Globus pallidus (tissue), 1 donor: ENCODE measurements at places on chromosomes 2 and 18.

GRCh38 chr2:39243469-39244123, at the start of gene CDKL4:
CDKL4 (minus strand) TSS chr2:39243970.
- no peak for DNase-seq

DNA sequence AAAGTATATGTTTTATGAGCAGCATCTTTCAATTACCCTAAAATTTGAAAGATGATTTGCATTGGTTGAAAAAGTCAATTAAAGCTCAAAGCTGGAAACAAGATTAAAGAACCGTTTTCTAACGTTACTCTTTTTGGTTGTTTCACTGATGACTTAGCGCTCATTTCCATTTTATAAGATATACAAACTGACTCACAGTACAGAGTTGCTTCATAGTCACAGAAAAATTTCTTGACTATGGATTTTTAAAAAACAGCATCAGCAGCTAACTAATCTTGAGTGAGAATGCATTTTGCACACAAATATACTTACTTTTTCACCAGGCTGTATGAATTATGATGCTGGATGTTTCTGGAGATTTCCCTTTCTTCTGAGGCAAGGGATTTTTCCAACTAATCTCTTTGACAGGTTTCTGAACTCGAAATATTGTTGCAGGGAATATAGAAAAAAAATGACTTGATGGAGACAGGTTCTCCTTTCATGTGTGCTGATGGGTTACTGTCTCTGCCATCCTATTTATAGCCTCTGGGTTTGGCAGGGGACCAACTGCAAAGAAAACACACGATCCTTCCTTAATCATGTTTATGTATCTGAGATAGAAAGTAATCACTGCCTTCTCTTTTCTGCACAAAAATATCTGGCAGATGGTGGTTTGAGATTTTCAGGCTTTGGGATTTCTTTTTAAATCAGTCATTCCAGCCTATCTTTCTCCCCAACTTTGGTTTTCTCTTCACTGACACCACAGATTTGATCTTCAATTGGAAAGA, 129.4 kb upstream of the DAPL1 start:
- DNase-seq = no peak

- DNase-seq = no peak
Observed at GRCh38 chr2:190571686-190572085, 37.2 kb upstream of the NEMP2 start.

DNA sequence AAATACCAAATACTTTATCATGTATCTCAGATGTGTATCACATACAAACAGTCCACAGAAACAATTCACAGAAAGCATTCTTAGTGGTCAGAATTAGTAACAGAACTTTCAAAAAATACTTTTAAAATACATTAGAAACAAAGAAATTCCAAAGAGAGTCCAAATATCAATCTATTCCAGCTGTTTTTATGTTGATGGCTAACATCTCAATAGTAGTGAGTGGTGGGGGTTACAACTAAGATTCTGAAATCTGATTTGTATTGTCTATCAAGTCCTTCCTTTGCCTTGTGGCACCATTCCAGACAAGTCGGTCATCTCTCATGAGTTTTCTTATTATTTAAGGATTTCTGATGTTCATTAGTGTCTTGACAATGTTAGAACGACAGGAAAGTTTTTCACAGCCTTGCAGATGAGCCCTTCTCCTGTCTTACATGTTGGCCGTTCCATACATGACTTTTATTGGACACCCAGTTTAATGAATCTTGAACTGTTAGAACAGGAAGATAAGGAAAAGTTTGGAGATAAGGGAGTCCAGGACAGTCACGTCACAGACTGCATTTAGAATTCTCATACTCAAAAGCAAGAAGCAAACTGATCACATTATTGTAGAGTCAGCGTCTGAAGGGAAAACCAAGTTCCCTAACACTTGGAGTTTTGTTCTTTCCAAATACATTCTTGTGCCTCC, 410.3 kb downstream of the PID1 start:
- DNase-seq = no peak

DNA sequence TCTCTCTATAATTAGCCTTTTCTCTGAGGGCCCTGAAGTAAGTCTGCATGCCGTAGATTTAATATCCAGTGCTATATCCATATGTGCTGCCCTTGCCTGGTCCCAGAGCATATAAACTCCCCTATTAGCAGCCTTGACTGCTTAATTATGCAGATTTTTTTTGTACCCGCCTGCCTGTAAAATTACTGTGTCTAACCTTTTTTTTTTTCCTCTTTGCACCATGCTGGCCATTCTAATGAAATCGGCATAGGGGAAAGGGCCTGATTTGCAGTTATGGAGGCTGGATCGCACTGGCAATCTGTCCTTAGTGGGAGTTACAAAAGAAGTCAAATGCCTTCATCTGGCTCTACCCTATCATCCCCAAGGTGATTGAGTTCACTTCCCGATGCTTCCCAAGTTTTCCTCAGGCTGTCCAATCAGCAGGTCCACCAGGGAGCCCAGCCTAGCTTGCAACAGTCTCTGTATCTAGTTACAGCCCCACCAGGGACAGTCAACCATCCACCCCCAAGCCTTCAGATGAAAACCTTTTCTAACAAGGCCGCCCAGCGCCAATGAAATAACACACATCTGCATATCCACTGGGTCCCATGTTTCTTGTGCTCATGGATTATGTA, 239.0 kb downstream of the ZNF521 start:
- DNase-seq = no peak

DNA sequence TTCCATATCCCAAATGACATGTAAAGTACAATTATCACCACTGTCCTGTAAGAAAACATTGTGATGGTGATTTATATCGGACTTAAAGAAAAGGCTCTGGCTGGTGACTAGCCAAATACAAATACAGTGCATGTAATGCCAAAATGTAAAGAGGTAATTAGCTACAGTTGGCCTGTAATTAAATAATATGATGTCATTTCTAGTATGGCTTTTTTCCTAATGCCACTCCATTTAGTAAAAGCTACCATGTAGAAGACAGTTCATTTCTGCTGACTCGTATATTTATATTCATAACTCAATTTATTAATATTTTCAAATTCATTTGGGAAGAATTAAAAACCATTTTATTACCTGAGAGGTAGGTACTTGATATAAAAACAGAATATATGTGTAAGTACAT, 815.7 kb downstream of the ERBB4 start:
- no peak for DNase-seq

- DNase-seq = no peak
Observed at GRCh38 chr18:64972545-64972944, 778.3 kb upstream of the CDH7 start.

GRCh38 chr2:96529376-96530143, 7.0 kb upstream of the ARID5A start:
- no peak for DNase-seq
